ENCODE measurements at places on chromosomes 6 and 20.
A peak's percentile ranks its signal among the peaks of the same experiment; 100 is the strongest.

- no peak for DNase-seq
Observed at GRCh38 chr6:111828809-111829208, 44.4 kb downstream of the FYN start.

DNA sequence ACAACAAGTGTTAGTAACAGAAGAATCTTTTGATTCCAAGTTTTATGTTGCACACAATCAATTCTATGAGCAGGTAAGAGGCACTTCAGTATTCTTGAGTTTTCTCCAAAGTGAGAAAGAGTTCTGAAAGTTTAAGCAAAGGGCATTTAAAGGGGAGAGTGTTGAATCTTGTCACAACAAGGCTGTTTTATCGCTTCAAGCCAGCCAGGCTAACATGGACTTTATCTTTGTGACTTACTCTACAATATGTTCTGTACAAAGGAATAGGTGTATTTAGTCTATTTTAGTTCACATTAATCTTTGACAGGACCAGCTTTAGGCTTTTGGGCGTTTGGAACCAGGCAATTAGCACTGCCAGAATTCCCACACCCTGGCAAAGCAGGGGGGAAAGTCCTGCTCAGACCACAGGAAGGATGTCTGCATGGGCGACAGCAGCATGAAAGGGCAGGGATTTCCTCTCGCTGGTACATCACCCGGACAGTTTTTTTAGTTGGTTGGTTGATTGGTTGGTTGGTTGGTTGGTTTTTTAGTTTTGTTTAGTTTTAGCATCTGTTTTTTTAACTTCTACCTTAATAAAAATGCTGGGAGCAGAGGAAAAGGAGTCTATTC lies 395.4 kb upstream of the SOX4 start:
- no peak for DNase-seq

GRCh38 chr6:36039112-36039511 lies 11.5 kb downstream of the MAPK14 start:
- no peak for DNase-seq

DNA sequence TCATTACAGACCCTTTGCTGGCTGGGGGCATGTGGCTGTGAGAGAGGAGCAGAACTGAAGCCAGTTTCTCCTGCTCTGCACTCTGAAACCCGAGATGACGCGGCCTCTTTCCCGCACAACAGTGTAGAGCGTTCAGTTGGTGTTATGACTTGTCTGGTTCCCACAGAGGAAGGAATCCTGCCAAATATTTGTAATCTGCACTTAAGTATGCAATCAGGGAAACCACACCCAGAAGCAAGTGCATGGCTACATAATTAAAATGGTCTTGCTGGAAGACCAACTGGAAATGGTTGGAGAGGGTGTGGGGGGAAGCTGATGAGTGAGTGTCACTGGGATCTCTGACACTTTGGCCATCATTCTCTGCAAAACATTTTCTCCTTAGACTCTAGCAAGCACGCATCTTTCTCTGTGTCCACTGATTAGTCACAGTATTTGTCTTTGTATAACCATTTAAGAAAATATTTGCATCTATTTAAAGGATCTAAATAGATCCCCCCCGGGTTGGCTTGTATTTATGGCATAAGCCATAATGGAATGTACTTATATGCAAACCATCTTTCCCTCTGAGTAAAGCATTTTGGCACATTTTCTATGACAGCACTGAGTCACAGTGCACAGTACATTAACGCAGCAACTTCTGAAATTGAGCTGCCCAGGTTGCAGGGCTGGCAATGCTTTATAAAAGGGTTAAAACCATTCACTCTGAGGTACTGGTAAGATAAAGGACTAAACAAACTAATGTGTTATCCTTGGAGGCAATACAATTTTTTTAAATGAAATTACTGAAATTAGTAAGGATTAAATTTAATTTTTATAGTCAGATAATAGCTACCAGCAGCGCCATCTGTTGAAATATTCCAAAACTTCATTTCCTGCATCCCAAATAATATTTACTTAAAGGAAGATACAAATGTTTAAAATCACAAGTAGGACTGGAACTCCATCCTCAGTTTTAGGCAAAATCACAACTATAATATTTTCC lies 76.7 kb downstream of the FOXC1 start:
- no peak for DNase-seq

DNA sequence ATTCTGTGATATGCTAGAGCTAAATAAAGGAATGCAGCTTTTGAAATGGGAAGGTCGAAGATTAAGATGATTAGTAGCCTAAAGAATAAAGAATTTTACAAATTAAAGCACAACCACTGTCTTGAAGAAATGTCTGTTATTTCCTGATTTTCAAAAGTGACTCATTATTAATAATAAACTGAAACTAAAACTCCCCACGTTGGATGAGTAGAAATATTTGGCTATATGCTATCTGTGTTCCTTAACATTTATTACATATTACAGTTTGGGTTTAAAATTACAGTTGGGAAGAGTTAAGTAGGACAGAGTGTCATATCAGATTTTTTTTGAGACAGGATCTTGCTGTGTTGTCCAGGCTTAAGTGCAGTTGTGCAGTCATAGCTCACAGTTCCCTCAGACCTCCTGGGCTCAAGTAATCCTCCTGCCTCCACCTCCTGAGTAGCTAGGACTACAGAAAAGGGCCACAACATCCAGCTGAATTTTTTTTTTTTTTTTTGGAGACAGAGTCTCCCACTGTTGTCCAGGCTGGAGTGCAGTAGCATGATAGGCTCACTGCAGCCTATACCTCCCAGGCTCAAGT lies 47.1 kb downstream of the AKIRIN2 start:
- no peak for DNase-seq

GRCh38 chr6:13613029-13613594 lies 2.0 kb upstream of the NOL7 start:
- no peak for DNase-seq

DNA sequence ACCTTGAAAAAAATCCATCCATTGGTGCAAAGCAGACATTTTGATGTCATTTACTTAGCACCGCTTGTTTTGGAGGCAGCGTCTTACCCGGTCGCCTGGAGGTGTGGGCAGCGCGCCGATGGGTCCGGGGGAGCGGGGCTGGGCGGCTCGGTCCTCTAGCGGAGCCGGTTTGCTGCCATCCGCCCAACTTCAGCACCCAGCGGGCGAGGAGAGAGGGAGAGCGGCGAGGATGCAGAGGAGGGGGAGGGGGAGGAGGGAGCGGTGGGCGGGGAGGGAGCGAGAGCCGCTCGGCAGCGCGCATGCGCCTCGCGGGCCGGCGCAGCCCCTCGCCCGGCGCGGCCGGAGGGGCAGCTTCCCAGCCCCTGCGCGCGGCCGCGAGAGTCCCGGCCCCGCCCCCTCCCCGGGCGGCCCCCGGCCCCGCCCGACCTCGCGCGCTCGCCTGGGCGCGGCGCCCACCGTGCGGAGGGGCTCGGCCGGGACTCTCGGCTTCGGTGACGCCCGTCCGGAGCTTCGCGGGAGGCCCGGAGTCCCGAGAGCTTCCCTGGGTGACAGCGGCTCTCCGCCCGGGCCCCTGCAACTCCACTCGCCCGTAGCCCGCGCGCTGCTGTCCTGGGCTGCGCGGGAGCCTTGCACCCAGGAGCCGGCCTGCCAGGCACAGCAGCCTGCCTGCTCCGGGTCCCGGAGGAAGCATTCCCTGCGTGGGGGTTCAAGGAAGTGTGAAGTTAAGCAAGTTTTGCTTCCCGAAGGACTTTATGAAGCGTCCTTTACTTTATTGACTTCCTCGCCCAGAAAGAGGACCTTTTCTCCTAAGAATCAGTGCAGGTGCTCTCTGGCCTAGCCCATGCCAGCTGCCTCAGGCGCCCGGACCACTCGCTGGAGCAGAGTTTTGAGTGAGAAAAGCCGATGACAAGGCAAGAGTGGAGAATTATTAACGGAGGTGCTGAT lies at the start of gene RGS17:
Gene RGS17, minus strand, starts transcription at position 246 of the 945 bp plus-strand sequence. CDS start 87,264 bp downstream, outside the sequence.
- DNase-seq, result no peak

- no peak for DNase-seq
Observed at GRCh38 chr6:168128631-168129291, 49.7 kb upstream of the FRMD1 start.

DNA sequence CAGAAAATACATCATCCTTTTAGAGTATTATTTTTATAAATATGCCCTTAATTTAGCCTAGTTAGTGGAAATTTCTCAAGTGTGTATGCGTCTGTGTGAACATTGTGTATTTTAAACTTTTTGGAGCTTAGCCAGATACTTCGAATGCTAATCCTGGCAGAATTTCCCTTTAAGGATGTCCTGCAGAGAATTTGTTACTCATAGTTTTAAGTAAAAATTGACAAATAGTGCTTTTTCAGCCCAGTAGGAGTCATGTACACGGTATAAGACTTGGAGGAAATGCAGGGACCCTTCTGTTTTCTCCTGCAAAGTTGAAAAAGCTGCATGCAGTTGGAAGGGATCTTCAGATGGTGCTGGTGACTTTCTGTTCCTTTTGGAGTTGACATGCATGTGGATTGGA lies at the start of gene FHL5:
Gene FHL5, plus strand, starts transcription at position 243 of the 400 bp plus-strand sequence. CDS start 40,486 bp downstream, outside the sequence.
- DNase-seq, result no peak

GRCh38 chr20:5069141-5069806 lies 50.5 kb downstream of the PCNA start:
- DNase-seq, result no peak

GRCh38 chr6:27672113-27672799 lies 199.4 kb upstream of the ZNF184 start:
- peak; percentile 27 for DNase-seq

DNA sequence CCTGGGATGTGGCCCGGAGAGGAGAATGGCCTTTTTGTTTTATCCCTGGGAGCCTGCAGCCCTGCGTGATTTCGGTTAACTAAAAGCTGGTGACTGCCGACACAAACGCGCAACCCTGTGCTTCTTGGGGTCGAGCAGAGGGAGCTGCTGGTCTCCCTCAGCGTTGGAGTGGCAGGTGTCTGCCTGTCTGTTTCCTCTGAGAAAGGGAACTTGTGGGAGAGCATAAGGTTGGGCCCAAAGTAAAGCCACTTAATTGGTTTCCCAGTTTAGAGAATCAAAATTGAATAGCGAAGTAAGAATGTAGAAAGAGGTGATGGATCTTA lies 500 bp downstream of the LTV1 start:
- DNase-seq, result no peak

DNA sequence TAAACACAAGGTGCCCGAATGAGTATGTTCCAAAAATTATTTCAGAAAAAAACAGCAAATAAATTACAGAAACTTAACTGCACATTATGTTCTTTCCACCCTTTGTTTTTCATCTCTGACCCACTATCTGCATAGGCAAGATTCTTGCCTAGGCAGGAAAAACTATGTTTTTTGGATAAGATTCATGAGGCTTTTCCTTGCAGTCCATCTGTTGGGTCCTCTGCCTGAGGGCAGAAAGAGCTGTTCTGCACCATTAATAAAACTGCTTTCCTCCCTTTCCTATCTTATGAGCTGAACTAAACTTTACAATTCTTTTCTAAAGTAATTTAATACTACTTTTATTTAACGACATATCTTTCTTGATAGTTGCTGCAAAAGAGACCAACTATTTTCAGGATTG lies 21.1 kb downstream of the ENPP1 start:
- no peak for DNase-seq

DNA sequence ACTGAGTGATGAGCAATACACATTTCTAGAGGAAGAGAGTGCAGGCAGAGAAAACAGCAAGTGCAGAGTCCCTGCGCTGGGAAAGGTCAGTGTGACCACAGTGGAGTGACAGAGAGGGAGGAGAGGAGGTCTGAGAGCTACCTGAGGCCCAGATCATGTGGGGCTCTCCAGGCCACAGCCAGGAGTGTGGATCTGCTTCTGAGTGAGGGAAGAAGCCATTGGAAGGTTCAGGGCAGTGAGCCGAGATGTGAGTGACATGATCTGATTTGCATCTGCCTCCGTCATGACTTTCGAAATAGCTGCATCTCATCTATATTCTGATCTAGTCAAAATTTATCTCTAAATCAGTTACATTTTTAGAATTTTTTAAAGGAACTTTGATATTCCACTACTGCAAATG lies 367.1 kb downstream of the PREX1 start:
- no peak for DNase-seq

All from NK-92 treated with Interleukin-12 subunit alpha and Interleukin-12 subunit beta, amount 100 ng/mL, for 24 hours (cell line).